Natural killer cell (primary cell): ENCODE measurements at places on chromosomes 1 and 21. TPM values are rescaled to one million over a fixed set of nuclear protein-coding genes. Genes with fewer than 3 reads are reported as not detected.

The AVPR1B gene
- total RNA-seq, result not detected

The ARHGEF19 gene
- 14.6 TPM for total RNA-seq

GRCh38 chr1:66723985-66724384, 28.3 kb upstream of the DYNLT5 start:
- no peak for DNase-seq

DNA sequence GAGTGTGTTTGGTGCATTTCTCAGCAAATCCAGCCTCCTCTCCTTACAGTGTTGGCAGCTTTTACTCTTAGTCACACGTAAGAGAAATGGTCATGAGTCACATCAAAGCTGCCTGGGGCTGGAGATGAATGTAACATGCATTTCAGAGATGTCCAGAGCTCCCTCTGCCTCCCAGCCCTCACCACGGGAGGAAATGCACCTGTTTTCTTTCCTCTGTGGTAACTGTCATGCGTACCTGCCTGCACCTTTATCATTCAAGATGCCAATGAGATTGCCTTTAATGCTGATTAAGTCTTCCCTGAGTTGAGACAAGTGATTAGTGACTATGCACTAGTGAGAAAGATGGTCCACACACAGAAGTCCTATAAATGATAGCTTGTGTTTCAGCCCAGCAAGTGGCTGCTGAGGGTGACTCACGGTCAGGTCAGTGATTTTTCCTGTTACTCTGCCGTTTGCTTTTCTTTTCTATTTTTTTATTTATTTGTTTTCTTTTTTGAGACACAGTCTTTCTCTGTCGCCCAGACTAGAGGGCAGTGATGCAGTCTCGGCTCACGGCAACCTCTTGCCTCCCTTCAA, 277.3 kb upstream of the FMN2 start:
- peak; percentile 14 for DNase-seq

GRCh38 chr1:112737573-112737972, 22.4 kb upstream of the PPM1J start:
- DNase-seq, result no peak

DNA sequence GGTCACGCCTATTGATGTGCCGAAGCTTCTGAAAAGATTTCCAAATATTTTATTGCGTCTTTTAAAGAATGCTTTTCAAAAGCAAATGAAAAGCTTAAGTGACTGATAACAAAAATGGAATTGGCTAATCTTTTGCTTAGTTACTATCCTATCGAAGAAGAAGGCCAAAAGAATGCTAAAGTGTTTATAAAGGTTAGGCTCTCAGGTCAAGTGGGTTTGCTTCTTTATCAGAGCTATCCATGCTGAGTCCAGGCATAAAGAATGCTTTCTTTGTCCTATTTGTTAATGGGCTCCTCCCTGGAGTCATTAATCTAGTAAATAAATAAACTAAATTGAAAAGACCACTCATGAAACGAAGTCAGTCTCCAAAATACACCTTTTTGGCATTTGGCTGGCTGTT, 133.4 kb upstream of the LYPLAL1 start:
- DNase-seq, result no peak

- peak; percentile 50 for DNase-seq
Observed at GRCh38 chr21:44916965-44917364, 3.7 kb downstream of the ITGB2 start.

- no peak for DNase-seq
Observed at GRCh38 chr1:165695031-165695430, 3.3 kb downstream of the ALDH9A1 start.

GRCh38 chr1:190904091-190904695, 426.5 kb upstream of the BRINP3 start:
- DNase-seq, result no peak

- no peak for DNase-seq
Observed at GRCh38 chr1:150365941-150366340, 2.0 kb downstream of the RPRD2 start.

GRCh38 chr1:182205351-182206022, 144.0 kb upstream of the ZNF648 start:
- DNase-seq, result no peak

The ADCY10 gene
- not detected for total RNA-seq

- DNase-seq, result no peak
Observed at GRCh38 chr1:232123775-232124659, 497.4 kb downstream of the DISC1 start.
